ENCODE measurements at places on chromosomes 1 and 21.

- no peak for DNase-seq
Observed at GRCh38 chr21:33801424-33802405, 113.9 kb downstream of the ATP5PO start.

DNA sequence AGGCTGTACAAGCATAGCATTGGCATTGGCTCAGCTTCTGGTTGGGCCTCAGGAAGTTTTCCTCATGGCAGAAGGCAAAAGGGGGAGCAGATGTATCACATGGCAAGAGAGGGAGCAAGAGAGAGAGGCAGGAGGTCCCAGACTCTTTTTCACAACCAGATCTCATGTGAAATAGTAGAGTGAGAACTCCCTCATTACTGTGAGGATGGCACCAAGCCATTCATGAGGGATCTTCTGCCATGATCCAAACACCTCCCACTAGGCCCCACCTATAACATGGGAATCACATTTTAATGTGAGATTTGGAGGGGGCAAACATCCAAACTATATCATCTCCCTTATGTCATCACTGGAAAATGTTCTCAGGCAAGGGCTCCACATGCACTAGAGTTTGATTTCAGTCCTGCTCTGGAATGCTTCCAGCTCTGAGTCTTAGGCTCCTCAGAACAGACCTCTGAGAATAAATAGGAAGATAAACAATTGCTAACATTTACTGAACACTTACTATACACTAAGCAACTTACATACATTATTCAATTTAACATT is 39.4 kb upstream of the VTCN1 start:
- no peak for DNase-seq

DNA sequence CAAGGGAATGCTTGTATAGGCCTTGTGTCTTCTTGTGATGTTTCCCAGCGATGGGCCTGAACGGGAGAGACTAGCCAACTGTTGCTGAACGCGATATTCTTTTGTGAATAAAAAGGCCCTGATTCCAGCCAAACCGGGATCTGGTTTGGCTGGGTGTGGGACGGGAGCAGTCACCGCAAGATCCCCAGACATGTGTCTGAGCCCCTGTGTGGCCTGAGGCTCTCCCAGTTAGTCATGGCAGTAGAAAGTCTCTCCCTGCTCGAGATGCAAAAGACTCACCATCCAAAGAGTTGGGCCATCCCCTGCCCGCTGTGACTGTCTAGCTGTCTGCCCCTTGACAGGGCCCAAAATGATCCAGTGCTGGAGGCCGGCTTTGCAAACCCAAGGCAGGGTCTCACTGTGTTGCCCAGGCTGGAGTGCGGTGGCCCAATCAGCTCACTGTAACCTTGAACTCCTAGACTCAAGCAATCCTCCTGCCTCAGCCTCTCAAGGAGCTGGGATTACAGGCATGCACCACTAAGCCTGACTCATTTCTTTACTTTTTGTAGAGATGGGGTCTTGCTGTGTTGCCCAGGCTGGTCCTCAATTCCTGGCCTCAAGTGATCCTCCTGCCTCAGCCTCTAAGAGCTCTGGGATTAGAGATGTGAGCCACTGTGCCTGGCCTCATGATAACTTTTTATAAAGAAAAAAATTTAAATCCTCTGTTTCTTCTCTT is 56.4 kb downstream of the KIF26B start:
- no peak for DNase-seq

- DNase-seq = no peak
Observed at GRCh38 chr1:116997066-116997465, 4.5 kb upstream of the CD101 start.

DNA sequence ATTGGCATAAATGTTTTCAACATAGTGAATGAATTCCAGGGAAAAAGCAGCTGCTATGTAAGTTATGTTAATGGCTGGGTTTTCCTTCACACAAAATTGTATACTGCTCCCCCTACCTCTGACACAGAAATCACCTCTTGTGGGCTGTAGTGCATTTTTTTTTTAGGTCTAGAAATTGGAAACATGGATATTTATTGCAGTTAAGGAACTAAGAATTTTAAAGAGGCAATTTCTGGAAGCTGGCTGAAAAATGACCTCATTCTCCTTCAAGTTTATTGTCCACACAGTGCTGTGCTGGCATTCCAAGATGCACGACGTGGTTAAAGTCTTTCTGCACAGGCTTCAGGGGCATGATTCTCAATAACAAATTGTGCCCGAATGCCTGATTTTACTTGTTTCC is 1424.2 kb downstream of the MRPL39 start:
- no peak for DNase-seq
